ENCODE measurements at places on chromosomes 2 and 18.

- no peak for DNase-seq
Measured at GRCh38 chr2:24400207-24400907, 40.0 kb upstream of the ITSN2 start.

GRCh38 chr18:24500217-24500616 is 39.8 kb downstream of the HRH4 start:
- no peak for DNase-seq

DNA sequence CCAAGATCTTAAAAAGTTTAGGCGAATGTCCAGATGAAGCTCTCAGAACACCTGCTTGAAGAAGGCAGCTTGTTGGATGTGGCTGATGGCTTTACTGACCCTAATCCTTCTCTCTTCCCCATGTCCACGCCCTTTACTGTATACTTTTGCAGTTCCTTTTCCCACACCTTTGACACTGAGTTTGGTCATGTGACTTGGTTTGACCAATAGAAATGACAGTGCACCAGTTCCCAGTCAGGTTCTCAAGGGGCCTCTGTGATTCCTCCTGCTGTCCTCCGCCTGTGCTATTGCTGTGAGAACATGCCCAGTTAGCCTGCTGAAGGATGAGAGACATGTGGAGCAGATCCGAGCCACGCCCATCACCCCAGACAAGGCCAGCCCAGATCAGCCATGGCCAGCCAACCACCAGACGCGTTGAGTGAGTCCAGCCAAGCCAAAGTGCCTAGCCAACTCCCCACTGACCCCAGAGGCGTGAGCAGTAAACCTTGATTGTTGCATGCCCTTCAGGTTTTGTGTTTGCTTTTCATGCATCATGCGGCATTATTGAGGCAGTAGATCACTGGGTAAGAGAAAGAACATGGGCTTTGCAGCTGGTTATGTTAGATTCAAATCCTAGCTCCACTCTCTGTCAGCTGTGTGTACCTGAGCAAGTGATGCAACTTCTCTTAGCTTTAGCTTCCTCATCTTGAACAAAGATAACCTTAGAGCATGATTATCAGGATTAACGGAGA is 258.0 kb upstream of the SIX2 start:
- no peak for DNase-seq

DNA sequence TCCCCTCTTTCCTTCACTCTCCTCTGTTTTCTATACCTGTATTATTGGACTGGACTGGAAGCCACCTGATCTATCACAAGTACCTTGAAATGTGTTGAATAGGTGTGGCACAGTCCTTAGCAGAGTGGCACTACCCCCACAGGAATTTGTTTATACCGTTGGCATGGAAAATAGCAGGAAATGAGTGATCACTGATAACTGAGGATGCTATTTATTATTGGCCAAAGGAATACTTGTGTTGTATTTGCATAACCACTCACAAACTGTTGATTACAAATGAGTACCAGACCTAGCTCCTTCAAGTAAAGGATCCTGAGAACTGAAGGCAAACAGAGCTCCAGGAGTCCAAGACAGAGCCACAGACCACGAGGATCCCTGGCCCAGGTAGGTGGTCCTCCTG is at the start of gene IL37:
Gene IL37 (plus strand): TSS at position 301 of the 400 bp plus-strand sequence. CDS start 1,848 bp downstream, outside the sequence.
- DNase-seq, result no peak

DNA sequence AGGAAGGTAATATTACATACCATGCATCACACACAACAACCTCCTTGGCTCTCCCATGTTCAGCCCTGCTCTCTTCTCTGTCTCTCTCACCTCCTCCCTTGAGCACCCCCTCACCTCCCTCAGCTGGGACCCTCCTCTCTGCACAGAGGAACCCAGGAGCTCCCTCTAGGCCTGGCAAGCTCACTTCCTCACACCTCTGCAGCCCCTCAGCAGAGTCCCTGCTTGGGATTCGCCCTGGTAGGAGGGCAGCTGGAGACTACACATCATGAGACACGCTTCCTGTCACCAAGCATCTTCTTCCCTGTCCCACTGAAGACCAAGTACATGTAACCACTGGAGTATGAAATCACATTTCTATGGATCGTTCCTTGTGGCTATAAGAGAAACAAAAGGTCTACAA is 51.0 kb downstream of the ADD2 start:
- no peak for DNase-seq

- DNase-seq, result no peak
Measured at GRCh38 chr18:58761241-58761969, 90.1 kb downstream of the MALT1 start.

- DNase-seq, result no peak
Measured at GRCh38 chr2:209907746-209908145, 94.7 kb upstream of the RPE start.

GRCh38 chr2:68696554-68696953 is 38.1 kb upstream of the ARHGAP25 start:
- DNase-seq, result no peak

GRCh38 chr2:204749319-204749718 is 204.0 kb downstream of the PARD3B start:
- no peak for DNase-seq

GRCh38 chr2:227848146-227848545 is 23.3 kb upstream of the DAW1 start:
- DNase-seq, result no peak

DNA sequence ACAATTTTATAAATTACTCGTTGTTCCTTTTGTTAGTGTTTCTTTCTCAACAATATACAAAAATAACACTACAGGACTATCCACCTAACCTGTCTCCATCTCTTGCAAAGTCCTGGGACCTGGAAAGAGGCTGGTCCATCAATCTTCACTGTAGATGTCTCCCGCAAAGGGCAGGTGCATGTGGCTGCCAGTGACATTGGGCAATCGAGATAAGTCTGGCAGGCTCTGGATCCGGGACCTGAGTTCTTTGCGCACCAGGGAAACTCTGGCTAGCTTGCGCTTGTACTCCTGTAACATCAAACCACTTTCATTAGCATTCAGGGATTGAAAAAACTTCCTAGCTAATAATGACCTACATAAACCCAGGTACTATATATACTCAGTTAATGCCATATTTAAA is 20.5 kb downstream of the RMP24 start:
- no peak for DNase-seq

GRCh38 chr2:120959426-120959825 is 223.8 kb downstream of the GLI2 start:
- DNase-seq, result no peak

DNA sequence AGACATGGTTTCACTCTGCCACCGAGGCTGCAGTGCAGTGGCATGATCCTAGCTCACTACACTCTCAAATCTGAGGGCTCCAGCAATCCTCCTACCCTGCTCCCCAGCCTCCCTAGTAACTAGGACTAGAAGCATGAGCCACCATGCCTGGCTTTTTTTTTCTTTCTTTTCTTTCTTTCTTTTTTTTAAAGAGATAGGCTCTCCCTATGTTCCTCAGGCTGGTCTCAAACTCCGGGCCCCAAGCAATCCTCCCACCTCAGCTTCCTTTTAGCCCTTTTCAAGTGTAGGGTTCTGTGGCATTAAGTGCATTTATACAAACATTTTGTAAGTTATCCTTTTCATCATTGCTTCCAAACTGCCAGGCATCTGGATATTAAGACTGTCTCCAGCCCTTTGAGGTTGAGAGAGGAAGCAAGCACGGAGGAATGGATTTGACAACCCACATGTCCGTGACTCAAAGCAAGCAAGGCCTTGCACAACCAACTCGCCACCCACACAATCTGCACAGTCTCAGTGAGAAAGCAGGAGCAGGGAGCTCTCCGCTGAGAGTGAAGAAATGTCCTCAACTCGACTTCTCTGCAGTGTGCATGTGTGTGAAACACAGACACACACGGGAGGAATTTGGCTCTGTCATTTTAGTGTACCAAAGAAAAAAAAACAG is 65.6 kb downstream of the ATP8B1 start:
- DNase-seq, result no peak
